Regular cardiac myocyte (primary cell): ENCODE measurements at places on chromosomes 1 and 21. TPM values are rescaled to one million over a fixed set of nuclear protein-coding genes. Genes with fewer than 3 reads are reported as not detected.

RAB3B gene
- total RNA-seq: 35.2 and 38.3 TPM in 2 replicates

TCHH gene
- under 0.01 TPM in 1 of 2 replicates, not detected in the other for total RNA-seq

RGS1 gene
- total RNA-seq: under 0.01 TPM in 1 of 2 replicates, not detected in the other

HCRTR1 gene
- under 0.01 TPM in 1 of 2 replicates, not detected in the other for total RNA-seq

FLG2 gene
- not detected in 2 replicates for total RNA-seq

ACTL8 gene
- 0.19 TPM in 1 of 2 replicates, not detected in the other for total RNA-seq

TDRD5 gene
- not detected in 2 replicates for total RNA-seq

CLCA1 gene
- not detected in 2 replicates for total RNA-seq

PARS2 gene
- 4.4 and 5.1 TPM in 2 replicates for total RNA-seq
